ENCODE measurements at places on chromosomes 12 and 14.

DNA sequence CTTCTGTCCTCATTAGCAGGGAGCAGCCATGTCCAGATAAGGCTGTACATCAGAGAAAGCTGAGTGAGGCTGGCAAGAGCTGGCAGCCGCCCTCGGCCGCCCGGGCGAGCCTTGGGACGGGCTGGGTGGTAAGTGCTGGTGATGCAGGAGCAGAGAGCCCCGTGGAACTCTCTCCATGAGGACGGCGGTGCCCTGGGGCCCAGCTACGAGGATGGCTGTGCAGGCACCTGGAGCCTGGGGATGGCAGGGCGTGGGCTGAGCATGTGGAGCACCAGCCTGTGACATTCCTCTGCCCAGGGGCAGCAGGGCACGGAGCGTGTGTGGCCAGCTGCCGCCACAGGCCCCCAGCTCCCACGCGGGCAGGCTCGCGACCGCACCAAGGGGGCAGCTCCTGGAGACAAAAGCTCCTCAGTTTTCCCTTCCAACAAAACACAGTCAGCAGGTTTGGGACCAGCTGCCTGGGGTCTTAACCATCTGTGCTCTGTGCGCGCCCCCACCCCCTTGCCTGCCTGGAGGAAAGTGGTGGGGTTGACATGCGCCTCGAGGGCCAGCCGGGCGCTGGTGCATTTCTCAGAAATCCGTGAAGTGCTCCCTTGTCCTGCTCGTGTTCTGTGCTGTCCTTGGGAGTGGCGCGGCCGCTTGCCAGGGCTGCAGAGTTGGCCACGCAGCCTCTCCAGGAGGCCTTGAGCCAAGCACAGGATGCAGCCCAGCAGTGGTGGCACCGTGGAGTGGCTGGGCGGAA lies 21.4 kb downstream of the PACS2 start:
- no peak for ATAC-seq

DNA sequence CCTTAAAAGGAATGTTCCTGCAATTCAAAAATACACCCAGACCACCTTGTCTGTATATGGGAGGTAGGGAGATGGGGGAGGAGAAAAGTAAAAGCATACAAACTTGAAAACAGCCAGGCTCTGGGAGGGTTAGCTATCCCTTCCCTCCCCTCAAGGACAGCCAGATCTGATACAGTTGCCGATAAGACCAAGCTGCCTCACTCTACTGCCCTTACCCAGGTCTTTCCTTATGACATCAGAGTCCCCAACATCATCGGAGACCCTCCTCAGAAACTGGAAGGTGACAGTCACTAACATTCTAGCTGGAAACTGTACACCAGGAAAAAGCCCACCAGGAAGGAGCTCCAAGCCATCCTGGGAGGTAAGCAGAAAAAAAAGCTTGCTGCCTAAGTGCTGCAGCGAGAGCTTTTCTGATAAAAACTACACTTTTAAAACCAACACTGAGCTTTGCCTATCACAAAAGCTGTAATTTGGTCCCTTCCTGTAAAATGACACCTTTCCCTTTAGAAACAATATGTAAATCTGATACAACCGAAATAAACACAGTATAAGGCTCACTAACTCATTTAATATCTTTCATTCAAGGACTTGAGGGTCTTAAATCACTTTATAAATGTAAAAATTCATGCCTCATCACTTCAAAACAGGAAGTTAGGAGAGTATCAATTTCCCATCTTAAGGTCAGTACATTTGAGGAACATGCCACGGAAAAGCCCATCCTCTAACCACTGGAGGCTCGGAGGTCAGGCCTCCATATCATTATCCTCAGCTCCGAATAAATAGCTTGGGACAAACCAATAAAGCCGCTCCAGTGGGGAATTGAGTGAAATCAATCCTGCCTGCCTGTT lies 20.4 kb upstream of the PLEKHH1 start:
- no peak for ATAC-seq

DNA sequence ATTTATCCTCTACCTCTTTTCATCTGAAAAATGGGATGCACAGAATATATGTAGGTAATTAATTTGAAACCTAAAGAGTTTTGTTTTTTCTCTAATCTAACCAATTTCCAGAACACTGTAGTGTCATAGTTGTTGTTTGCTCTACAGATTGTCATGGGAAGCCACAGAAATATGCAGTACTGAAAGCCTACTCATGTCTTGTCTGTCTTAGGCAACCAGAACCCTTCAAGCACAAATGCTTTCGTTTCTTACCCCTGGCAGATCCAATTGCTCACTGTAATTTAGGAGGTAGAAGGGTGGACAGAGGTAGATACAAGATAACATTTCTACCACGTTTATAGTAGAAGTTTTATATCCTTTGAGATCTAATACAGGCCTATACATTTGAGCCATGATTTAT lies 330.2 kb upstream of the NOVA1 start:
- ATAC-seq, result no peak

- no peak for ATAC-seq
Measured at GRCh38 chr12:12646483-12647072, 34.9 kb downstream of the CREBL2 start.

DNA sequence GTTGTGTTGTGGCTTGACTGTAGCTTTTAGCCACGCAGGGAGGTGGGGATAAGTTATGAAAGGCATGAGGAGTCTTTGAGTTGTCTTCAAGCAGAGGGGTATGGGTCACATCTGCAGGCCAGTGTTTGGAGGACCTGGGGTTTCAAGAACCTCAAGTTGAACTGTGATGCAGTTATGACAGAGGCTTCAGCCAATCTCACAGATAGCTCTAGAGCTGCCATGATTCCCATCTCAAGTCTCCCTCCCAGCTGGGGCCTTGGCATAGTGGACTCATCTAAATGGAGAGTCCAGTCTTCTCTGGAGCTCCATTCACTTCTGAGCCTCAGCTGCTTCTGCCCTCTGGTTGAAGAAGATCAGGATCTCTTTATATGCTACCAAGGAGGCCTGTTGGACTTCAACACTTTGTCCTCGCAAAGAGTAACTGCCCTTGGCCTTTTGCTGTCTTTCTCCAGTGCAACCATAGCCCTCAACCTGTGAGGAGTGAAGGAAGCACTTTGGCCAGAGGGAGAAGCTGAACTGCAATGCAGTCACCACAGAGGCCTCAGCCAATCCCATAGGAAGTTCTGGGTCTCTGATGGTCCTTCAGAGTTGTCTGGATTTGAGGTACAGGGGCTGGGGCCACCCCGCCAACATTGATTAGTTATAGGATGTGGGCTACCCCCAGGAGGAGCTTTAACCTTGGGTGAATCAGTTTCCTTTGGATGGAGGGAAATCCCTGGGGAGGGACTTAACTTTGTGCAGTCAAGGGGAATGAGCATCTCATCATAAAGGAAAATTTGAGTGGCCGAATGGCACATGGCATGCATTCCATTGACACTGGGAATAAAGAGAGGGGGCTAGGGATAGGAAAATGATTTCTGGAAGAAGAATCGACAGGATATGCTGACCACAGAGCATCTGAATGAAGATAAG lies 230.5 kb downstream of the PCNX1 start:
- ATAC-seq, result no peak

DNA sequence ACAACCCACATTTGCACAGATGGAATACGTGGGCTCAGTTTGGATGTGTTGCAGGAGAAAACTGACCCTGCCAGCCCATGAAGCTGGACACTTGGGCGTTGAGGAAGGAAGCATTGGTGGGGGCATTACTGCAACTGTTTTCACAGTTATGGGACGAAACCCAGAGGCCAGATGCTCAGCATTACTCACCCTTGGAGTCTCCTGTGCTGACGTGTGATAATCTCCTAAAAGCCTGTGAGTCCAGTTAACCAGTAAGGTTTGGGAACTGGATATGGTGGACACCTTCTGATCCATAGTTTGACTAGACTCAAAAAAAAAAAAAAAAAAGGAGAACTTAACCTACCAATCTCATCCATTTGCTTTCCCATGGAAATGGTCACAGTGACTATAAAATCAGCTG lies 52.8 kb upstream of the EGLN3 start:
- ATAC-seq, result no peak

DNA sequence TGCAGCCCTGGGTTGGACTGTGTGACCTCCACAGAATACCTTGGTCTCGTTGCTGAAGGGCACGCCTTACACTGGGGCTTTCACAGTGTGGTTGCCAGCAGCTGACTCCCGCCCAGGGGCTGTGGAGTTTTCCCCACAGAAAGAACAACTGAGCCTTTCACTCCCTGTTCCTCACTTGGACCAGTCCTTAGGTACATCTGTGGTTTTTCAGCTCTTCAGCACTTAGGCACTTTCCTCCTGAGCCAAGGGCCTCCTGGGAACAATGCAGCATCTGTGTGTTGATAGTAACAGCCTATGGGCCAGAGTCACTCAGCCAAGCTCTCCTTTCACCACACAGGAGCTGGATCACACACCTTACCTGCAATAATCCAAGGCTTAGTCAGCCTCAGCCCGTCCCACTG lies 25.0 kb downstream of the ERP27 start:
- no peak for ATAC-seq

DNA sequence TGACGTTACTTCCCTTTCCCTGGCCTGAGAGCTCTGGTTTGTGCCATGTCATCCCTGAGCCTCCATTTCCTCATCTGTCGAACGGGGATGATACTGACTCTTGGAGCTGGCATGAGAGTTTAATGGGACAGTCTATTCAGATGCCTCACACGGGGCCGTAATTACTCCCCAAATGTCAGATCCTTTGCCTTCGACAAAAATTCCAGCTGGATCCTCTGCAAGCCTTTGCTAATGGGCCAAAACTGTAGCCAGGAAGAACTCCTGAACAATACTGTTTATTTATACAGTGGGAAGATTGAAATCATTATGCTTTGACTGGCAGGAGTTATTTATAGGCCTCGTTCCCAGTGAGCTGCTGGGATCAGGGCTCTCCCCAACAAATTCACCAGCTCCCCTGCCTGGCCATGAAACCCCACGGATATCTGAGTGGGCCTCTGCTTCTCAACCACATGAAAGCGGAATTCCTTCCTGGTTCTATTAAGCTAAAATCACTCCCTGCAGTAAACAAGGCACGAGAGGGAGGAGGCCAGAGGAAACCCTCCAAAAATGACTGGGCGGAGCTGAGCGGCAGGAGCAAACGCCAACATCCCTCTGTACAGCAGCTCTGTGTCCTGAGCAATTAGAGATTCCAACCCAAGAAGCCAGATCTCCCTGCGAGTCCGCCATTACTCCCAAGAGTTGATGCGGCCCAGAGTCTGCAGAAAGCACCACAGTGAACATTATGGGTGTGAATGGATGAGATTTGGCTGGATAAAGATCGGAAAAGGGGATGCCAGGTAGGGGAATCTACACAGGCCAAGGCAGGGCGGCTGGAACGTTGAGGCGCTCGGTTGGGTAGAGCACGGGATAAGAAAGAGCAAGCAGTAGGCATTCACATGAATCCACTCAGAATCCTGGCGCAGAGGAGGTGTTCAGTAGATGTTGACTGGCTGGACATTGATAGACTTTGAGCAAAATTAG lies 326.1 kb downstream of the BCL11B start:
- no peak for ATAC-seq

All from SK-N-SH treated with all-trans-retinoic acid at 6 μM for 48 hours (cell line).